ENCODE measurements at places on chromosomes 6 and 20.

GRCh38 chr20:61385296-61385695 lies 133.2 kb downstream of the CDH4 start:
- H3K27ac ChIP-seq = no peak overlapping the region
- no peak for DNase-seq
- H3K4me1 ChIP-seq = no peaks in the 10 kb centered on the region
- H3K4me3 ChIP-seq = no peak overlapping the region
- H3K27me3 ChIP-seq = no peaks in the 10 kb centered on the region
- no peaks in the 10 kb centered on the region for H3K36me3 ChIP-seq

- no peaks in the 10 kb centered on the region for H3K27me3 ChIP-seq
- H3K4me3 ChIP-seq = no peak overlapping the region
- no peak for DNase-seq
- H3K36me3 ChIP-seq = no peaks in the 10 kb centered on the region
Measured at GRCh38 chr20:55615818-55616217, 389.5 kb downstream of the CBLN4 start.

- no peak overlapping the region for H3K4me3 ChIP-seq
- H3K4me1 ChIP-seq = no peaks in the 10 kb centered on the region
- no peak for DNase-seq
Measured at GRCh38 chr6:51398064-51398705, 579.5 kb downstream of the TFAP2B start.

DNA sequence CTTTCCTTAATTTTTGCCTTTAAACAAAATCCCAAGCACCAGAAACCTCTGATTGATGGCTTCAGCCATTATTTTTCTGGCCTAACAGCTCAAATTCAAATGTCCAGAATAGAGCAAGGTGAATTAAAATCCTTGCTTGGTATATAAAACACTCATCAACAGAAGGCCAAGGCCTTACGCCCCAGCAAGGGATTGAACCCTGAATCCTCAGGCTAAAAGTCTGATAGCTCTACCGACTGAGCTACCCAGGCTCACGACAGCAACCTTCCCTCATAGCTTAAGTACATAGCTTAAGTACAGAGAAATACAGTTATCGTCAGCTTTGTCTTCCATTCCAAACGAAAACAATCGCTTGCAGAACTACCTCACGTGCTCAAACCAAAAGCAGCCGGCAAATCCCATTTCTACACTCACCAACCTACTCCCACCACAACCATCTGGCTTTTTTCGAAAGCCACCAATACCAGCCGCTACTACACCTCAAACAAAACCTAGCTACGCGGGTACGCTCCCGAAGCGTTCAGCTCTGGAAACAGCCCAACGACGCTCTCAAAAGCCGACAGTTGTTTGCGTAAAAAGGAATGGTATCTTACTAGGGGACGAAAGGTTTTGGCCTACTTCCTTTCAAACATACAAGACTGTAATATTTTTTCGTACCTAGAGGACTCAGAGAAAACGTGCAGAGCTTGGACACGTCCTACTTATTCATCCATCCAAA lies 167.5 kb downstream of the GPX5 start:
- DNase-seq = no peak
- H3K36me3 ChIP-seq = no peaks in the 10 kb centered on the region
- no peak overlapping the region for H3K27ac ChIP-seq
- H3K27me3 ChIP-seq = no peaks in the 10 kb centered on the region

DNA sequence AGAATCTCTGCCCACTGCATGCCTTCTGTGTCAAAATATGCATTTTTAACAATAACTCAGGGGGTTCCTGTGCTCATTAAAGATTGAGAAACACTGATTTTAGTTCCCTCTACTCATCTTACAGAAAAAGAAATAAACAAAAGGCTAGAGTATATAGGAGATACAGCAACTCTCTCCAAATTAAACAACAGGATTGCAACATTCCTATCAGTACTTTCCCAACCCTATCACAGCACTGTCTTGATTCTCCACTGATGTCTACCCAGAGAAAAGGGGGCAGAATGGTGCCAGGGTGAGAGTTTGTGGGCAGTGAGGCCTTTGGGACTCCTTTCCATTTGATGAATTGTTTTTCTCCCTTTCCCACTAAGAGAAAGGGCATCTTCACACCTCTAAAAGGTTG lies 4.7 kb downstream of the OTOR start:
- DNase-seq = no peak
- no peaks in the 10 kb centered on the region for H3K27me3 ChIP-seq
- no peak overlapping the region for H3K27ac ChIP-seq
- H3K36me3 ChIP-seq = no peaks in the 10 kb centered on the region

All from aorta (tissue), 5 donors.